Stimulated activated CD4-positive, alpha-beta T cell treated with anti-CD3 and anti-CD28 coated beads, Interleukin-4, amount 100 ng/mL, for 48 hours (primary cell): ENCODE measurements at places on chromosomes 2 and 18.

- DNase-seq: no peak
Observed at GRCh38 chr18:46565256-46565655, 91.8 kb downstream of the LOXHD1 start.

DNA sequence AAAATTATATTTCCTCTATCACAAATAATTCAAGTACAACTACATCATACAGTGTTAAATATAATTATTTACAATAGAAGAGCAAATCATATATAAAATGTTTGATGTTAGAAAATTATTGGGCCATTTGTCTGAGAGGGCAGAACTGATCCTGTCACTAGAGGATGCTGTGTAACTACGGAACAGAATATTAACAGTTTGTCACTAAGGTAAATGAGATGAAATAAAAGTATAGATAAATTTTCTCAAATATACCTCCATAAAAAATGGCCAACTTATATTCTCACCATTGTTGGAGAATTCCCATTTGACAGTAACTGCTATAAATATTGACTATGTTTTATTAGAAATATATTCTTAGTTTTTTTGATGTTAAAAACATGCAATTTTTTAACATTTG, 1067.4 kb upstream of the DDX18 start:
- no peak for DNase-seq

DNA sequence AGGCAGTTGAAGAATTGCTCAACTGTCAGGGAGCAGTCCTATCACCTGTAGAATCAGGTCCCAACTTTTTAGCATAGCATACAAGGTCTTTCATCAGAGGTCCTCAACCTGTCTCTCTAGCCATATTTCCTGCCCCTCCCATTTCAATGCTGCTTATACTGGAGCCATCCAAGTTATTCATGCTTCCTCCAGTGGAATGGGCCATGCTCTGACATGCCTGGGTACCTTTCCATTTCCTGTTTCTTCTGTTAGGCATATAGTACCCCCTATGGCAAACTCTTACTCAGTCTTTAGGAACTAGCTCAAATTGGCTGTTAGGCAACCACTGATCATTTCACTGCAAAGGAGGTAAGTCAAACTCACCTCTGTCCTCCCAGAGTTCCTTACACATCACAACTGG, 51.0 kb upstream of the ABCA12 start:
- DNase-seq: no peak

GRCh38 chr2:165681841-165682240, 112.2 kb downstream of the GALNT3 start:
- no peak for DNase-seq

DNA sequence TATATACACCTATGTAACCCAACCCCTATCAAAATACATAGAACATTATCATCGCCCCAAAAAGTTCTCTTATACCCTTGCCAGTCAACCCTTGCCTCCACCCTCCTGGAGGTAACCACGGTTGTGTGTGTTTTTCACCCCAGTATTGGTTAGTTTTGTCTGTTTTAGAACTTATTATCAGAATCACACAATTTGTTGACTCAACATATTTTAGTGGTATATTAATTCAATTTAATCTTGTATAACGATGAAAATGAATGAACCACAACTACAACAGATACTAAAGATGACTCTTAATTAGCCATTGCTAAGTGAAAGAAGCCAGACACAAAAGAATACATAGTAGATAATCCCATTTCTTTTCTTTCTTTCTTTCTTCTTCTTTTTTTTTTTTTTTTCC, 19.3 kb downstream of the ACOXL start:
- DNase-seq: no peak

DNA sequence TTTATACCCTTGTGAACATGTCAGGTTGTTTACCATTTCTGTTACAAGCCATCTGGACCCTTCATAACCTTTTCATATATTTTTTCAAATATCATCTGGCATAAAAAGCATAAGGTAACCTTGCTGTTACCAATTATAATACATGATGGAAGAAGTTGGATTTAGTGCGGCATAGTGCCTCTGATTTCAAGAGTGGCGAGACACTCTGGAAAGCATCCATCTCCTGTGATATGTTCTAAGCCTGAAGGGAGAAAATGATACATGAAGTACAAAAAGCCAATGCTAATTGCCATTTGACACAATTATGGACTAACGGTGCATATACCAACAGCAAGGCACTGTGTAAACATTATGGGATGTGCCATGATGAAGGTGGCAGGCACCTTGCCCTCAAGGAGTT, 75.1 kb downstream of the DCC start:
- DNase-seq: no peak

DNA sequence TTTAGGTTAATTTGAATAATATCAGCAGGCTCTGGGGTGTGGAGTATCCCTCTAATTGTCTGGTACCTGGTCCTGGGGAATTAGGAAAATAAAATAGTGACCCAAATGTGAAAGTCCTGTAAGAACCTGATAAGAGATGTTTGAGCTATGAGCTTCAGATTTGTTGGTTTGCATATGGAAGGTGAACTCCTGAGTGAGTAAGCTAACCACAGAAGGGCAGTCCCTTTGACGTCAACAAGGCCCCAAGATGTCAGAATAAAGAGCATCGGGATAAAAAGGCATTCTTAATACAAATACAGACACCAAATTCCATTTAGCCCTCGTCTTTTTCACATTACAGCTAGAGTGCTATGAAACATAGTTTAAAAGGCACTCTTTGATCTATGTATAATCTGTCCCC, 1366.3 kb upstream of the TMEFF2 start:
- no peak for DNase-seq

- DNase-seq: no peak
Observed at GRCh38 chr2:201151127-201151981, 31.6 kb upstream of the CASP10 start.

GRCh38 chr2:187297801-187298200, 150.3 kb downstream of the CALCRL start:
- no peak for DNase-seq

GRCh38 chr18:12394428-12394827, 13.3 kb upstream of the PRELID3A start:
- DNase-seq: no peak

GRCh38 chr2:44197816-44198215, 29.1 kb downstream of the PPM1B start:
- no peak for DNase-seq

DNA sequence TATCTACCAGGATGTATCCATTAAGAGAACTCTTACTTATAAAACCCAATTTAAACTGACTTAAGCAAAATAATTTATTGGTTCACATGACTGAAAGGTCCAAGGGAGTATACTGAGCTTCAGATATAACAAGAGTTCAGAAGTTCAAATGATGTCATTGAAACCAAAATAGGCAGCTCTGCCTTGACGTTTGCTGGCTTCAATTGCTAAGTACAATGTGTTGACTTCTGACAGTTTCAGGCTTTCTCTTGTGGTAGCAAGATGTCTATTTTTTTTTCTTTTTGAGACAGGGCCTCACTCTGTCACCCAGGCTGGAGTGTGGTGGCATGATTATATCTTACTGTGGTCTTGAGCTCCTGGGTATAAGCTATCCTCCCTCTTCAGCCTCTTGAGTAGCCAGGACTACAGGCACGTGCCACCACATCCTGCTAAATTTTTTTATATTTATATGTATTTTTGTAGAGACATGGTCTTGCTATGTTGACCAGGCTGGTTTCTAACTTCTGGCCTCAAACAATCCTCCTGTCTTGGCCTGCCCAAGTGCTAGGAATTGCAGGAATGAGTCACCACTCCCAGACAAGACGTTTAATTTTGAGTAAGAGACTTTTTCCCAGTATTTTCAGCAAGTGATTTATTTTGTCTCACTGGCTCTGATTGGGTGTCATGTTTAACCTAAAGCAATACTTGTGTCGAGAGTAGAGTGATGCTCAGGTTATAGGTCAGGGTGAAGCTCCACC, 184.8 kb downstream of the NR4A2 start:
- DNase-seq: no peak

- no peak for DNase-seq
Observed at GRCh38 chr2:72847534-72848315, 21.9 kb upstream of the EXOC6B start.

DNA sequence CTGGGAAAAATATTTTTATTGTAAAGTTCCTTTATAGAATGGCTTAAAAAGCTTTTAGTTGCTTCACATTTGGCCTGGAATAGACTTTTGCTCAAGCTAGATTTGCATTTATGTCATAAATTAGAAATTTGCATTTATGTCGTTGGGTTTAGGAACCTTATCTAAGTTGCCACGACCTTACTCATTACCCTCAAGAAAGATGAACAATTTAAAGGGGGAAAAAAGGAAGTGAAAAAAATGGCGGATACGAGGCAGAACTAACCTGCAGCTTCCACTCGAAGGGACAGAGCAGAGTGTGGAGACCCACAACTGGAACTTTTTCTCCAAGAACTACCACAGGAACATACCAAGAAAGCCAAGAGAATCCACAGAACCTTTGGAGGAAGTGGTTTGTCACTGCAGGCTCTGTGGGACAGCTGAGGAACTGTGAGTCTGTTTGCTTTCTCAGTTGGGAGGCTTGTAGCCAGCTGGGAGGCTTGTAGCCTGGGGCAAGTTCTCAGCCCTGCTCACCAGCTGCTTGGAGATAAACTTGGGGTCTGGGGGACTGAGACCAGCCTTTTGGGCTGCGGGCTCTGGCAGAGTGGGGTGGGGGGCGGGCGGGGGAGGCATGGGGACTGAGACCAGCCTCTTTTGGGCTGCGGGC, 349.9 kb upstream of the MEIS1 start:
- no peak for DNase-seq

DNA sequence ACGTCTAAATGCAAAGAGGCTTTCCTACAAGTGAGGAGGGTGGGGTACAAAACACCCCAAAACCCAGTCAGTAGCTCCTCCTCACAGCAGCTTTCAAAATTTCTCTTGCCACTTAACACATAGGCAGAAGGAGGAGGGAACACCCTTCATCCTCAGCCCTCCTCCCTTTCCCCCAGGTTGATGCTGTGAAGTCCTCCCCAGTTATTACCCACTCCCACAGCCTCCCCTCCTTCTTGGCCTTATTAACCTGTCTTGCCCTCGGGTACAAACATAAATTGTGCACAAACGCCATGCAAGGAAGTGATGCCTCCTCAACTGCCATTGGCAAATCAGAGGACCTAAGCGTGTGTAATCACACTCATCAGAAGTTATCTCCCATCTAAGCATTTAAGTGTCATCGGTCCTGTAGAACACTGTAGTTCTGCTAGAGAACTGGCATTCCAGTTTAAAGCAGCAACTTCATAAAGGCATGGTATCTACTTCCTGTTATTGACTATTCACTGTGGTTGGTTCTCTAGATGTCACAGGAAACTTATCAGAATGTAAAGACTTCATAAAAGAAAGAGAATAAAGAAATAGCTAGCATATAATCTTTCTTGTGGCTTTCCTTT, at the start of gene DSC1:
Gene DSC1, minus strand, starts transcription at position 32 of the 611 bp plus-strand sequence. CDS start 262 bp downstream, outside the sequence.
- DNase-seq: no peak

GRCh38 chr2:37550190-37550589, 121.3 kb downstream of the CDC42EP3 start:
- no peak for DNase-seq

GRCh38 chr2:4047961-4048891, 344.9 kb downstream of the DCDC2C start:
- DNase-seq: no peak

- DNase-seq: no peak
Observed at GRCh38 chr2:156901373-156902031, 356.0 kb upstream of the GALNT5 start.

DNA sequence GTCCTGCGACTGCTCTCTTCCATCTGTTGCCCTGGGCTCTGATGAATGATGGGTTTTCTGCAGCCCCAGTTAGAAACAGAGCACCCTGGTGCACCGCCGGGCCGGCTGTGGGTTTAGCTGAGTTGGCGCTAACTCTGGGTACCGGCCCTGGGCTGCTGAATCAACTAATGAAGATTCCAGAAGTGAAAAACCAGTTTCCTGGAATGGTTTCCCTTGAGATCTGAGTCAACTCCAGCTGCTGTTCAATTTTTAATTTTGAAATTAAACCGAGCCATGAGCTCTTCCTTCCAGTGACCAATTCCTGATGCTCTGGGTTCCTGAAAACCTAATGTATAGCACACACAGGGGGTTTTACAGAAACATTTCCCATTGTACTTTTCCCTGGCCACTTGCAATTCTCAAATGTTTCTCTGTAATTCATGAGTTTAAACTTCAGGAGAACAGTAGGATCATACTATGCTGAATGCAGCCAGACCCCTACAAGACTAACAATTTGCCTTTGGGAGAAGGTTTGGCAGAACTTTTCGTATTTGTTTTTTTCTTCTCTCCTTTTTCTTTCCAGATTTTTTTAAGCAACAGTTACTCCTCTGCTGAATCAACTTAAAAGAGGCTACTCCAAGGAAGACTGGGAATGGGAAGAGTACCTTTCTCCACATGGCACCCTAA, 5.5 kb downstream of the COL6A3 start:
- DNase-seq: no peak

DNA sequence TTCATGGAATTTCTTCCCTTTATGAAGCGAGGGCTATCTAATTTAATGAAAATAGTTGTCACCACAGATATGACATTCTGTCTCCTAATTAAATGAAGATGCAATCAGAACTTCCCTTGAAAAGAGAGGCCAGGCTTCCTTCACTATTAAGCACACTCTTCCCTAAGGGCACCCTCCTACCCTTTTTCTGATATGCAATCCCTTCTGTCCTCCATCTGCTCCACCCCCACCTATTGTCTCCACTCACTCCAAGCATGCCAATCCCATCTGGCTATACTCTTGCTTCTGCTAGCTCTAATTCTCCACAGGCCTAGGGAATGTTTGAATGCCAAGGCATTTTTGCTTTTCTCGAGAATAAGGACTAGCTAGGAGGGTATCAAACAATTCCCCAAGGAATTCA, 818.4 kb upstream of the FSHR start:
- DNase-seq: no peak

GRCh38 chr2:210604666-210605065, 48.3 kb downstream of the CPS1 start:
- no peak for DNase-seq

DNA sequence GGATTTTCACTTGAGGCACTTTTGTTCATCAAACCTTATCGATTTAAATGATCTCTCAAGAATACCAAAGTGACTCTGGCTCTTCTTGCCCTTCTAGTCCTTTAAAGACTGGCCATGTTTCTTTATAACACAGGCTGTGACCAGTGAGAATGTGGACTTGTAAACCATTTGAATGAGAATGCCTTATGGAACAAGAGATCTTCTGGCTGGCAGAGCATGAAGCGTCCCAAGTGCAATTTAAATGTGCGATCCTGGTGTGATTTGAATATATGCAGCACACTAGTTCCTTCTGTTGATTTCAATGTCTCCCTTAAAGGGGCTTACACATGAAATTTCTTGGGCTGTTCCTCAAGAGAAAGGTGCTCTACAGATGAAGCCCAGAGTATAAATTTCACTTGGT, 262.4 kb upstream of the CCDC68 start:
- DNase-seq: no peak

DNA sequence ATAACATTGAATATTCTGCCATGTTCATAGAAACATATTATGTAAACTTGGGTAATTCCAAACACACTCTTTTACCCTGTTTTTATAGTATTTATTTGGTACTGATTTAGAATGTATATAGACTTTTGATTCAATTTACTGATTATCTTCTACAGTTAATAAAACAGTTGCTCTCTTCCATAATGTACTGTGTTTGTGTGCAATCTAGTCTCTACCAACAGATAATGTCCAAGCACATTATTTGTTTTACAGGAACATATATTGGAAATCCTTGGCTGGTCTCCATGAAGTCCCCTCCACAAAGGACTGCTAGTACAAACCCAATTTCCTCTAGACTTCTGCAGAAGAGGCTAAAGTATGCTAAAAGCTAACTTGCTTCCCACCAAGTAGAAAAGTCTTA, 386.6 kb downstream of the RND3 start:
- DNase-seq: no peak
